ENCODE measurements at places on chromosomes 4 and X.

DNA sequence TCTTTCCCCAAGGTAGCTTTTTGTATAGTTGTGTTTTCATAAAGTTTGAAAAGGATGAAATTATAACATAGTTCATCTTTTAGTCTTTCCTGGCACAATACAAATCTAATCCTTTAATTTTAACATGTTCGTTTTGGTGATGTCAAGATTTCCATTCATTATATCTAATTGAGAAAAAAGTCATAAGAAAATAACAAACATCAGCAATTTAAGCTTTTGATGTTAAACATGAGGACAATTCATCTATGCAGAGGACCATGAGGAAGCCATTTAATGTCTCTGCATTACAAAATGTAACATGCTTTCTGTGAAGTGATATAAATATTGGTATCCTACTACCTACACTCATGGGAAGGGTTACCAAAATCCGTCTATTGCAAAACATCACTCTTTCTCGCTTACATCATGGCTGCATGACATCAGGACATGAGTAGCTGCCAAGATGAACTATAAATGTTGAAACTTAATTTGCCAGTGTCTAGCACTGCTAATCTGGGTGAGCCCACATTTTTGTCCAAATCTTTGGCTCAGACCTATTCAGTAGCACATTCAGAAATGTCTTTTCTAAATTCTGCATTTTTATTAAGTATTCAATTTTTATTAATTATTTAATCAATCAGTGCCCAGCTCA lies 9.5 kb downstream of the EPGN start:
- DNase-seq: no peak

- no peak for DNase-seq
Observed at GRCh38 chrX:66633541-66633940, 5.3 kb downstream of the EDA2R start.

- DNase-seq: no peak
Observed at GRCh38 chrX:137547291-137547690, 18.6 kb upstream of the ZIC3 start.

GRCh38 chr4:160399826-160400225 lies 1296.9 kb downstream of the RAPGEF2 start:
- DNase-seq: no peak

- no peak for DNase-seq
Observed at GRCh38 chr4:110640576-110640975, 17.7 kb upstream of the PITX2 start.

DNA sequence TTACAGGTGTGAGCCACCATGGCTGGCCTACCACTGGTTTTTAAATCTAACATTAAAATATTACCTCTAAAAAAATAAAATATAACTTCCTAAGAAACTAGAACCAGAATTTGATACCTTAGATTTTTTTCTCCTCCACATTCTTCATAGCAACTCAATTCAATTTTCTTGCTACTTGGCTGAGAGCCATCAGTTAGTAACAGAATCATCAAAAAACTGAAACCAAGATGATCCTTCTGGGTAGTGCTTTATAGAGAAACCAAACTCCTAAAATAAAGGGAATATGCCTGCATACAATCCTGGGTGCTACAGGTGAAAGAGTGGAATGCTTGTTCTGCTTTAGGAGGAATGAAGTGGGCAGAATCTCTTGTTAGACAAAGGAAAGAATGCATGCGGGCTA lies 64.4 kb downstream of the RPS3A start:
- no peak for DNase-seq

GRCh38 chrX:119763181-119763580 lies 4.8 kb downstream of the SOWAHD start:
- DNase-seq: no peak

DNA sequence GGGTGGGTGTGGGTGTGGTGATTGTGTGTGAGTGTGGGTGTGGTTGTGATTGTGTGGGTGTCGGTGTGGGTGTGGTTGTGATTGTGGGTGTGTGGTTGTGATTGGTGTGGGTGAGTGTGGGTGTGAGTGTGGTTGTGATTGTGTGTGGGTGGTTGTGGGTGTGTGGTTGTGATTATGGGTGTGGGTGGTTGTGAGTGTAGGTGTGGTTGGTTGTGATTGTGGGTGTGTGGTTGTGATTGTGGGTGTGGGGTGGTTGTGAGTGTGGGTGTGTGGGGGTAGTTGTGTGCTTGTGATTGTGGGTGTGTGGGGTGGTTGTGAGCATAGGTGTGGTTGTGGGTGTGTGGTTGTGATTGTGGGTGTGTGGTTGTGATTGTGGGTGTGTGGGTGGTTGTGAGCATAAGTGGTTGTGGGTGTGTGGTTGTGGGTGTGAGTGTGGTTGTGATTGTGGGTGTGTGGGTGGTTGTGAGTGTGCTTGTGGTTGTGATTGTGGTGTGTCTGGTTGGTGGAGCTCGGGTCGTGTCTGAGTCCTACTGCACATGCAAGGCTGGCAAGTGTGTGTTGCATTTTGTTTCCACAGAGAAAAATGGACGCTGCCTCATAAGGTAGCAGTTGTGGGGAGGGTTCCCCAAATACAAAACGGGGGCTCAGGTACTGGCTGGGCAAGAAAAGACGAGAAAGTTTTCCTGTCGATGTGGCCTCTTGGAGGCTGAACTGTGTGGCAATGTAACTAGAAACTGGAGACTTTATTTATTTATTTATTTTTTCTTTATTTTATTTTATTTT lies 116.7 kb downstream of the UBE2K start:
- DNase-seq: no peak

- no peak for DNase-seq
Observed at GRCh38 chrX:69236641-69237040, 71.4 kb upstream of the PJA1 start.

- DNase-seq: no peak
Observed at GRCh38 chr4:7124689-7125442, 57.0 kb upstream of the GRPEL1 start.

DNA sequence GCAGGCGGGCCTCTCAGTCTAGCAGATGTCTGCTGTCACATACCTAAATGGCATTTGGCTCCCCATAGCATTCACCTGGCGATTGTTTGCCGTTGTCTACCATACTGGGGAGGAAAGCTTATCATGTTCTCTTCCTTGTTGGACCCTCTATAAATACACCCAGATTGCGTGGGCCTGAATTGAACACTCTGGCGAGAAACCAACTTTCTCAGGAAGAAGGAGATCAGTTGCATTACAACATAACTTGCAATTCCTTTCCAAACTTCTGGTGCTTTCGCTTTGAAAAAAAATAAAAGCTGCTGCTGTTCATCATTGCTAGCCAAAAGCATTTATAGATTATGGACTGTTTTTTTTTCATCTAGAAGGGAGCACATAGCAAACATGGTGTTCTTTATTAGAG lies 230.0 kb upstream of the GPC4 start:
- no peak for DNase-seq

- no peak for DNase-seq
Observed at GRCh38 chrX:69138118-69138390, 27.2 kb downstream of the PJA1 start.

DNA sequence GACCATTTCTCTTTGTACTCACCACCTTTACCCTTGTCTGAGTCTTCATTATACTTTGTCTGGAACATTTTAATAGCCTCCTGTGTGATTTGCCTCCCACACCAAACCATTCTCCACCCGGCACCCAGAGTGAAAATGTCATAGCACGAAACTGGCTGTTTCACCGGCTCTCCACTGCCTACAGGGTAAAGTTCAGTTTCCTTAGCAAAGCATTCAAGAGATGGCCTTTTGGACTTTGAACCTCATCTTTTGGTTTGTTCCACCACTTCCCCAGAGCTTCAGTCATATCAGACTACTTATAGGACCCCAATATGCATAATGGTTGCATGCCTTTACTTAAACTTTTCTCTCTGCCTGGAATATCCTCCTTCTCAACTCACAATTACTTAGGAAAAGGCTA lies 38.3 kb downstream of the RAP2C start:
- no peak for DNase-seq

Data from T-cell (primary cell).